ENCODE measurements at places on chromosomes 2 and 18.

DNA sequence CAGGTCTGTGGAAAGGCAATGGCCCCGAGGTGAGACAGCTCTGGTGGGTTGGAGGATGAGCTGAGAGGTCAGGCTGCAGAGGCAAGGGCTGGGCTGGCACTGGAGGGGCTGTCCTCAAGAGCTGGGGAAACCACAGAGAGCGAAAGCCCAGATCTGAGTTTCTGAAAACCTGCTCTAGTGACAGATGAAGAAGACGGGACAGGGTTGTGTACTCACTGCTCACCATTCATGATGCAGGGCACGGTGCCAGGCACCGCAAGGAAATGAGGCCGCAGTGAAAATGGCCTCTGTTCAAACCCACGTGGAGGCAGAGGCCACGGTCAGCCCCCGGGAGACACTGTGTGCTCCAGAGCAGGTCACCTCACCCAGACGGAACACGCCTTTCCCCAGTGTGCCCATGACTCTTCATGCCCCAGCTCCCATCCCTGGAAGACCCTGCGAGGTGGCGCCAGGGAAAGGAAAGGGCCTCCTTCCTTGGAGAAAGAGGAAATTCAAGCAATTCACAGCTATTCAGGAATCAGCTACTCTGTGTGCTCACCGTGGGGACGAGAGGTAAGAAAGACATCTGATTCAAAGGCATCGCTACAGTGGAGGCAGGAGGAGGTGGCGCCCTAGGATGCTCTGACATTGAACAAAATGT lies 24.3 kb upstream of the ID2 start:
- no peak for DNase-seq

- DNase-seq = no peak
Measured at GRCh38 chr18:33578518-33579348, 714 bp downstream of the ASXL3 start.

- DNase-seq = no peak
Measured at GRCh38 chr2:206028101-206028500, 57.9 kb downstream of the INO80D start.

DNA sequence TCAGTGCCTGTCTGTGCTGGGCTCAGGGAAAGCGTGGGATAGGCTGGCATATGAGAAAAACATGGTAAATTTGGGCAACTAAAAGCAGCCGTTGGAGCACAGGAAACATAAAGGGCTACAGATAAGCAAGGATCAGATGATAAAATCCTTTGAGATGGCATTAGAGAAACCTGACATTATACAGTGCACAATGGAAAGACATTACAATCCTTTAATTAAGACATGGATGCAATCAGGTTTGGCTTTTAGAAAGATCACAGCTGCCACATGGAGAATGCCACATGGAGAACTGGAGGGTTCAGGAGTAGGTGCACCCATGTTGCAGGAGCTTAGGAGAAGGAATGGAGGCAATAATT lies 117.3 kb downstream of the CDC42EP3 start:
- no peak for DNase-seq

DNA sequence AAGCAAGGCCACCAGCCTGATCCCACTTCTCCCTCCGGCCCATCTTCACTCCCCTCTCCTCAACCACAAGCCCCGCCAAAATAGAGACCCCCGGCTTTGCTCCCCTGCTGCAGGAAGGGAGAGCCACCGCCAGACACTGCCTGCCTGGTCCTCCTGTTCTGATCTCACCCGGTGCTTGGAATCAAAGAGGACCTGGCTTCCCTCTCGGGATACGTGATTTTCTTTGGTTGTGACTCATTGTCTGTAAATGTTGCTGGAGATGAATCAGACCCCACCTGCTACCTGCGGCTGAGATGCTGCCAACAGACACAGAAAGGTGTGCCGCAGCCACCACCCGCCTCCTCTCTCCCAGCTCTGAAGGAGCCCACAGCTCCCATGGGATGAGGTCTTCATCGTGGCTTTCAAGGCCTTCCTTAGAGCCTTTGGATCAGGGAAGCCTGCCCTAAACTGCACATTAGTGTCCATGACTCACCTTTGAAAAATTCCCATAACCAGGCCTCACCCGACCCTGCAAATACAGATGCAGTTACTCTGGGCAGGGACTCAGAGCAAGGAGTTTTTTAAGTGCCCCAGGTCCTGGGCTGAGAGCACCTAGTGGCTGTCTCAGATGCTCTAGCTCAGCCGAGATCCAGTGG lies 79.4 kb upstream of the ZNF532 start:
- DNase-seq = no peak

- DNase-seq = no peak
Measured at GRCh38 chr18:46095532-46095931, 2.6 kb downstream of the ATP5F1A start.

DNA sequence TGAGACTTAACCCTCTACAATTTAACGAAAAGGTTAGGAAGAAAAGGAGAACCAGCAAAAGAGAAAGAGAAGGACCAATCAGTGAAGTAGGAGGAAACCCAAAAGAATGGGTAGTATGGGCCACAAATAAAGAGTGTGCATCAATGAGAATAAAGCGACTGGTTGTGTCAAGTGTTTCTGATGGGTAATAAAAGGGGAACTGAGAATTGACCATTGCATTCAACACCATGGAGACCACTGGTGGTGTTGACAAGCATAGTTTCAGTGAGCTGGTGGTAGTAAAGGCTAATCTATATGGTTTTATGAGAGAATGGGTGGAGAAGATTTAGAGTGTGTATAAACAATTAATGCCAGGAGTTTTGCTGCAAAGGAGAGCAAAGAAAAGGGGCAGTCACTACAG lies 75.4 kb downstream of the CSRNP3 start:
- DNase-seq = no peak

DNA sequence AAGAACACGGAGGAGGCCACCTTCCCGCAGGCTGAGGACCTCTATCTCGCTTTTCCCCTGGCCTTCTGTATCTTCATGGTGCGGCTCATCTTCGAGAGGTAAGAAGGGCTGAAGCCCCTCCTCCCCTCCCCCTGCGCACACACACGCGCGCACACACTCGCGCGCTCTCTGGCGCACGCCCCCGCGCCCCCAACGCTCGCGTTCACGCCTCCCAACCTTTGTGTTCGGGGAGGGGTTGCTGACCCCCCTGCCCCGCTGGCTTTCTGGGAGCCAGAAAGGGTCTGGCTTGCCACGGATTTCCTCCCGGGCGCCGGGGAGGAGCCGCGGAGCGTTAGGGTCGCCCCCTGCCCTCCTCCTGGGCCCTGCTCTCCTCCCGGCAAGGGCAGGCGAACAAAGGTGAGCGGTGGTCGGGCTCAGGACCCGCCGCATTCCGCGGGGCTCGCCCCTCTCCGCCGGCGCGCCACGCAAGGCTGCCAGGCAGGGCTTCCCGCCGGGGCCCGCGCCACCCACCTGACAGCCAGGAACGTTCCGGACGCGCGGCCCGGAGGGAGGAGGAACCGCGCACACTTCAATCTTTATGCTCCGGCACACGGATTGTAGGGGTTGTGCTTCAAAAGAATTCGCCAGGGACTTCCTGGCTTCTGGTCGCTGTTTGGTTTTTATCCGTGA lies 583 bp downstream of the CERS6 start:
- no peak for DNase-seq

DNA sequence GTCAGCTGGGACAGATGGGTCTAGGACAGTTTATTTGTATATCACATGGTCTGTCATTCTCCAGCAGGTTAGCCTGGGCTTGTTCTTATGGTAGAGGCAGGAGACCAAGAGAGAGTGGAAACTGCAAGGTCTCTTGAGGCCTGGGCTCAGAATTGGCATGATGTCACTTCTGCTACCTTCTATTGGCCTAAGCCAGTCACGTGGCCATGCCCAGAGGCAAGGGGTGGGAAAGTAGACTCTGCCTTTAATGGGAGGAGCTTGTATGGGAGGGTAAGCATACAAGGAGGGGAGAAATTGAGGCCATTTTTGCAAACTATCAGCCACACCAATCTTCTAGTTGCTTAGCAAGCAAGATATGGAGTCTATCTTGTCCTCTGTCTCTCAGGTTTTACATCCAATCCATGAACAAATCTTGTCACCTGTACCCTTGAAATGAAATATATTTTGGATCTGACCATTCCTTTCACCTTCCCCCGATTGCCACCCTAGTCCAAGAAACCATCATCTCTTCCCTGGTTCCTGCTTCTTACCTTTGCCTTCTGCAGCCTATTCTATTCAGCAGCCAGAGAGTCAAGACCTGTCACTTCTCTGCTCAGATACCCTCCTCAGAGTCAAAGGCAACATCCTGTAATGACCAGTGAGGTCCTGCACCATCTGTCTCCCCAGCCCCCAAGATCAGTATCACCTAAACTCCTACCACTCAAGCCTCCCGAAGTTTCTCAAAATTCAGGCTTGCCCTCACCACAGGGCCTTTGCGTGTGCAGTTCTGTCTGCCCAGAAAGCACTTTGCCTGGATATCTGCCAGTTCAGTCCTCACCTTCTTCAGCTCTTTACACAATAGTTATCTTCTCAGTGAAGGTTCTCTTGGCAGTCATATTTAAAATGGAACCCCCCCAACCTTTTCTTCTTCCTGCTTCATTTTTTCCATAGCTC lies 240.0 kb downstream of the LOXHD1 start:
- DNase-seq = no peak

DNA sequence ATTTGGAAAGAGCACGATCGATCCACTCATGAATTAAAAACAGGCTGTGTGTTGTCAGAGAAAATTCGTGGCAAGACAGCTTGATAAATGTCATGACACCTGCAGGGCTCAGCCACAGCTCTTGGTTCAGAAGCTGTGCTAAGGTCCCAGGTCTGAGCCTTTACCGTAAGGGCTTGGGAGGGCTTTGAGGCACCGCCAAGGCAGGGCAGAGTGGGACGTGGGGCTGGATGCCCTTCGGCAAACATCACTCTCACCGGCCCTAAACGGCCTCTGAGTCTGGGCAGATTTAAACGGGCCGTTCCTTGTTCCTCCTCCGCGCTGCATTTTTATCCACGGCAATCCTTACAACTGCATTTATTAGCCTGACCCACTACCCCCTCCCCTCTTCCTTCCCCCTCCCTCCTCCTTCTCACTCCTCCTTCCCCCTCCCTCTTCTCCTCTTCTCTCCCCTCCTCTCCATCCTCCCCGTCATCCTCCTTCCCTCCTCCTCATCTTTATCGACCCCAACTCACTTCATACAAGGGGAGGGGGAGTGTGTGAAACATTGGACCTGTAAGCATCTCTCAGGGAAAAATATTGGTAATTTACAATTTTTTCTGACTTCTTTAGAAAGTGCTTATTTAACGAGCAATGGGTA lies 33.9 kb downstream of the MBP start:
- no peak for DNase-seq

GRCh38 chr2:17518212-17519154 lies at the start of gene RAD51AP2:
Gene RAD51AP2, minus strand, starts transcription at chr2:17518440. Its CDS starts 25 bp downstream, at chr2:17518415.
- no peak for DNase-seq

GRCh38 chr2:14560716-14561115 lies 71.8 kb upstream of the LRATD1 start:
- DNase-seq = no peak

DNA sequence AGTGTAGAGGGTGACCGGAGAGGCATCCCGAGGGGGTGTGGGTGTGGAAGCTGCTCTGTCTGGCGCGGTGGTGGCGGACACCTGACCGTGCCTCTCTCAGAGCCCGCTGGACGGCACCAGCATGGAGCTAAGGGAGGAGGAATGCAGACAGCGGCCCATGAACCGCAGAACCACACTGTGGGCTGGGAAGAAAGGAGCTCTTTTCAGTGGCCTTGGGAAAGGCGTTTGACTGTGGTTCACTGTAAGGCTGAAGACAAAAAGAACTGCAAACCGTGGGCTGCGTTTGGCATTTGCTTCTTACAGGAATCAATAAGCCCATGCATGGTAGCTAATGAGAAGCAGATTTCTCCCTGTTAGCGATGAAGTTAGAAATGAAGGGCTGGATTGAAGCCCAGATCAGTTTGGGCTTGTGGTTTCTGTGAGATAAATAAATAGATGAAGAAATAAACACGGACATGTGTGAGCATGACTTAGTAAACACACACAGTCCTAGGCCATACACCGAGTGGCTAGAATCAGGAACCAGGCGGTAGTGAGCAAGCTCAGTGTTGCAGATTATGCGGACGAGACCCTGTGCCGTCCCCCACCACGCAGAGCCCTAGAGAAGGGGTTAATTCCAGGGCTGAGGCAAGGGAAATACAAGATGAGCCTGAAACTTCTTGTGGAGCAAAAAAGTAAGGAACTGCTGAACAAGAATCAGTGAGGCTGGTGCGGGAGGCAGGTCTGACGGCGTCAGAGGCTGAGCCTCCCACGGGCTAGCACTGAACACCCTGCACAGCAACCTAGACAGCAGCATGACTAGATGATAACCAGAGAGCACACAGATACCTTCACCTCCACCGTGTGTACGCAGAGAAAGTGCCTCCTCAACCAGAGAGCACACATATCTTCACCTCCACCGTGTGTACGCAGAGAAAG lies 29.3 kb upstream of the NFATC1 start:
- DNase-seq = no peak

GRCh38 chr18:13987956-13988355 lies 72.6 kb upstream of the MC2R start:
- DNase-seq = no peak

GRCh38 chr2:102391565-102391964 lies 31.4 kb upstream of the IL18RAP start:
- DNase-seq = no peak

GRCh38 chr2:69935011-69935410 lies 20.1 kb downstream of the MXD1 start:
- no peak for DNase-seq

DNA sequence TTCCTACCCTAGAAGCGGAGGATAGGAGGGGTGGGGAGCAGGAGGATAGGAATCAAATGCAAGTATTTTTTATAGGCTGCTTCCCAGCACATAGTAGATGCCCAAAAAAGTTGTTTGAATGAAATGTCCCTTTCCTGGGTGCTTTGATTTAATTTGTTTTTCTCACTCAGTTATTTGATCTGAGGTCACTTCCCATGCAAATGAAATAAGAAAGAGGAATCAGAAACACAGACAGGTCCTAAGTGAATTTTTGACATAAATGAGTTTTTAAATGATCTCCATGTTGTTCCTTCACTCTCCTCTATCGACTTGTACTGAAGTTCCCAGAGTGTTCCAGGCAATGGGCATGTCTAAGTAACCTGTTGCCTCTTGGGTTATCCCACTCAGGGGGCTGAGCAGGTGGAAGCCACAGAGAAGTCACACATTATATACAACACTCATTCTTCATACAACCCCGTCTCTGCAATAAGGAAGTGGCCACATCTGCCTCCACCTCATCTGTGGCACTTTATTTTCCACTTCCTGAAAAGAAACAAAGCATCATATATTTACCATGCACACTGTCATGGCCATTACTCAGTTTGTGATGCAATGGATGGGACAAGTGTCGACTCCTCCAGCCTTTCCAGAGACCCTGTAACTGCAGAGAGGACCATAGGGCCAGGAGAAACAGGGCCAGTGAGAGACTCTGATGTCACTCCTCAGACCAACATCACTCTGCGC lies 81.9 kb upstream of the ZNF397 start:
- DNase-seq = no peak

DNA sequence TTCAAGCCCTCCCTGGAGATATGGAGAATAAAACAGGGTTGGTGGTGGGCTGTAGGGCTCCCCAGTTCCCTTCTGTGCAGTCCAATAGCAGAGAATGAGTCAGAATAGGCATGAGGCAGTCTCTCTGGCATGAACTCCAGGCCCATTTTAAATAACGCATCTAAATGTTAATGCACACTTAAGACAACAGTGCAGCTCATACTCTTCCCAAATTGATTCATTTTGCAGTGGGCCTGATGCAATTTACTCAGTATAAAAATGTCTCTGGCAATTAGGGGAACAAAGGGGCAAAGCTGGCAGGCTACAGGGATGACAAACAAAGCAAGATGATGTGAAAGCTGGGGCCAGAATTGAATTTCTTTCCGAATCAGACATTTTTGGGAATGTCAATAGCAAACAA lies 402.8 kb downstream of the CLIP4 start:
- no peak for DNase-seq

GRCh38 chr18:35491700-35492077 lies 6.1 kb downstream of the INO80C start:
- DNase-seq = no peak

GRCh38 chr2:32064021-32064601 lies 755 bp downstream of the SPAST start:
- no peak for DNase-seq
